ENCODE measurements at places on chromosomes 7 and 10.

- no peak for DNase-seq
Observed at GRCh38 chr10:133004478-133004877, 62.1 kb upstream of the CFAP46 start.

DNA sequence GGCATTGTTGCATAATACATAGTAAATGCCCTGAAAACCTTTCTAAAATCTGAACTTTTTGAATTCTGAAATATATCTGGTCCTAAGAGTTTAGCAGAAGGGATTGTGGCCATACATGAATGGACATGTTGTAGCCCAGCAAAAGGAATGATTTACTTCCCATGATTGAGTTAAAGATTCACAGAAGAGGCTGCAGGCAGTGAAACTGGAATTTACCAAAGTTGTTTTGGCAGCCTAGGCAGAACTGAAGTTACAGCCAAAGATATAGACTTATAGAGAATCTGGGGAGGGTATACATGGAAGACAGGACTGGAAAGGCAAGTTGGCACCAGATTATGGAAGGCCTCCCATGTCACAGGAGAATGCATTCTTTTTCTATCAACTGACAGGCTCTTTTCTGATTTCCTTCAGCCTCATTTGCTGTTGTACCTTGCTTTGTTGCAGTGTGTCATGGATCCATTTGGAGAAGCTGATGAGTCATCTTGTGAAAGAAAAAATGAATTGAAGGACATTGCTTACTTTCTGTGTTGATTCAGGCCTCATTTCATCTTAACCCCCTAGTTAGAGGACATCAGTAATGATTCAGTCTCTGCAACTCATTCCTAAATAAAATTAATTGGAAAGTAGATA is 356.2 kb upstream of the LRGUK start:
- DNase-seq = no peak

DNA sequence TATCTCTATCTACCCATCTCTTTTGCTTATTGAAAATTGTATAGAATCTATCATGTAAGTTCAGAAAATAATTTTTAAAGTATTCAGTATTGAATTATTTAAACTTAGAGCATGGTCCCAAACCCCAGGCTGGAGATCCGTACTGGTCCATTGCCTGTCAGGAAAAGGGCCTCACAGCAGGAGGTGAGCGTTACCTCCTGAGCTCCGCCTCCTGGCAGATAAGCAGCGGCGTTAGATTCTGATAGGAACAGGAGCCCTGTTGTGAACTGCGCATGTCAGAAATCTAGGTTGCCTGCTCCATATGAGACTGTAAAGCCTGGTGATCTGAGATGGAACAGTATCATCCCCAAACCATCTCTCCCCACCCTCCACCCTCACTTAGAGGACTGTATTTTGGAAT is 266.0 kb upstream of the CNTNAP2 start:
- DNase-seq = no peak

- DNase-seq = no peak
Observed at GRCh38 chr7:128108129-128108528, 76.9 kb upstream of the LRRC4 start.

GRCh38 chr7:117777335-117778142 is 95.7 kb downstream of the CTTNBP2 start:
- no peak for DNase-seq

GRCh38 chr10:120600871-120601649 is 144.0 kb downstream of the PLPP4 start:
- DNase-seq = no peak

GRCh38 chr10:104947314-104947713 is 306.2 kb downstream of the SORCS3 start:
- DNase-seq = no peak

DNA sequence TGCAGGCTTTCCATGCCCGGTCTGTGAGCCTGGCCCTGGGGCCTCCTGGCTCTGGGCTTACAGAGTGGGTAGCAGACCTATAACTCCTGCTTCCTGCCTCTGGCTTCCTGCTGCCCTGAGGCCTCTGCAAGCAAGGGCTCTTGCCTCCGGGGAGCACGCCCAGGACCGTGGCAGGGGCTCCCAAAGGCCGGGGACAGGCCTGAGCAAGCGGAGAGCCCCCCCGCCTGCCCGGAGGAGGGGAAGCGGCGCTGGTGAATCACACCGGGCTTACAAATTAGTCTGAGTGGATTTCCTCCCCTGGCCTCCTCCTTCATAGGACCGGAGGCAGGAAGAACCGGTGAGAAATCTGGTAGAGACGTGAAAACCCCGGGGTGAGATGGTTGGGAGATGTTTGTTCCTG is 1.5 kb upstream of the MYL10 start:
- DNase-seq = no peak

DNA sequence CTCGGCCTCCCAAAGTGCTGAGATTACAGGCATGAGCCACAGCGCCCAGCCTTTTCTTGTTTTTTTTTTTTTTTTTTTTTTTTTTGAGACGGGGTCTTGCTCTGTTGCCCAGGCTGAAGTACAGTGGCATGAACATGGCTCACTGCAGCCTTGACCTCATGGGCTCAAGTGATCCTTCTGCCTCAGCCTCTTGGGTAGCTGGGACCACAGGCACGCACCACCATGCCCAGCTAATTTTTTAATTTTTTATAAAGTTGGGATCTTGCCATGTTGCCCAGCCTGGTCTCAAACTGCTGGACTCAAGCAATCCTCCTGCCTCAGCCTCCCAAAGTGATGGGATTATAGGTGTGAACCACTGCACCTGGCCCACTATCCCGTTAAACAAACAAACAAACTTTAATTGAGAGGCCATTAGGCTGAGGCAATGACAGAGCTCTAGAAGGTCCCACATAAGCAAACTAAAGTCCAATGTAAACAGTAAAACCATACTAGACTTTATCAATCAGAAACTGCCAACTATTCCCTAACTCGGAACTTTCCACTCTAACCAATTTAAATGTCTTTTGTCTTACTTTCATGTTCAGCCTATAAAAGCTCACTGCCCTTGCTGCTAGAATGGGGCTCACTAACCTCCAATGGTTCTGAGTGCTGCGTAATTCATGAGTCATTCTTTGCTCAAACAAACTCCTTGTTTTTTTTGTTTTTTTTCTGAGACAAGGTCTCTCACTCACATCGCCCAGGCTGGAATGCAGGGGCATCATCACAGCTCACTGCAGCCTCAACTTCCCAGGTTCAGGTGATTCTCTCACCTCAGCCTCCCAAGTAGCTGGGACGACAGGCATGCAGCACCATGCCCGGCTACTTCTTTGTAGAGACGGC is 1.9 kb downstream of the DHX32 start:
- no peak for DNase-seq

DNA sequence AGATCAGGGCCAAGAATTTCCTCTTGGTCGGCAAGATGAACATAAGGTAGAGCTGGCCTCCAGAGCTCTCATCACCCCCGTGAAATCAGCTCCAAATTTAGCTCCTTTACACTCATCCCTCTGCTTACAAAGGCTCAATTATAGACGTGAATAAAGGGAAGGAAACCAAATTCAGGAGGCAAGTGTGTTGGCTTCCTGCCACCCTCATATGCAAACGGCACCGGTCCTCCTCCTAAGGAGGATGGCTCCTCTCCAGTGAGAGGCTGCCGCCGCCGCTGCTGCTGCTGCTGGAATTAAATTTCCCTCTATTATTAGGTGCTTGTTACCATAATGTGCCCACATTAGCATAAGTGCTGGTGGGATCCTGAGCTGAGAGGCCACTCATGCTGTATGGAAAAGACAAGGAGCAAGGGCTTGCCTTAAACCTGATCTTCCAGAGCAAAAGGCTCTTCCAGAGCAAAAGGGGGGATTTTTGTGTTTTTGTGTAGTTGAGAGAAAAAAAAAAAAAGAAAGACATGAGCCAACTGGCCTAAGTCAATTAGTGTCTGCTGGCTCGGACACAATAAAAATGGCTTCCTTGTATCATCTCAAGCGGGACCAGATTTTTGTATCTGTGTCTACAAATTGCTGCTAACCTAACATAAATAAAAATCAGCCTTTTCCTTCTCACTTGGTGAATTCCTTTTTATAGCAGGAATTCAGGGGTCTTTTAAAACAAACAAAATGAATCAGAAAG is 68.4 kb downstream of the CDHR3 start:
- DNase-seq = no peak

GRCh38 chr10:30782537-30783461 is 153.2 kb upstream of the LYZL2 start:
- no peak for DNase-seq

- no peak for DNase-seq
Observed at GRCh38 chr7:150453181-150453580, 2.8 kb downstream of the GIMAP8 start.

GRCh38 chr7:158284121-158284520 is 303.5 kb downstream of the PTPRN2 start:
- peak; percentile 43 for DNase-seq

DNA sequence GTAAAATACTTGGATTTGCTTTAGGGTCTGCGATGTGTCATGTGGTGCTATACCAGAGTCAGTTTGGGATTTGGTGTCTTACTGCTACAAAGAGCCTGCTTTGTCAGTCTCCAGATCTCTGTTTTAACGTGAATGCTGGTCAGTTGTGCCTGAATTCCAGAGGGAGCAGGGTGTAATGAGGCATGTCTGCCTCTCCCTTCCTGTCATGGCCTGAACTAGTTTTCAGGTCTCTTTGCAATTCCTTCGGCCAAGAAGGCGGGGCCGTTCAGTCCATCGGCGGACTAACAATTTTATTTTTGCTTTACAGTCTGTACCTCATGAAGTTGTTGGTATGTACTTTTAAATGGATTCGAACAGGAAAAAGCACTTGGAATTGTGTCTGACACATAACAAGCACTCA is 465.1 kb upstream of the ADARB2 start:
- DNase-seq = no peak

DNA sequence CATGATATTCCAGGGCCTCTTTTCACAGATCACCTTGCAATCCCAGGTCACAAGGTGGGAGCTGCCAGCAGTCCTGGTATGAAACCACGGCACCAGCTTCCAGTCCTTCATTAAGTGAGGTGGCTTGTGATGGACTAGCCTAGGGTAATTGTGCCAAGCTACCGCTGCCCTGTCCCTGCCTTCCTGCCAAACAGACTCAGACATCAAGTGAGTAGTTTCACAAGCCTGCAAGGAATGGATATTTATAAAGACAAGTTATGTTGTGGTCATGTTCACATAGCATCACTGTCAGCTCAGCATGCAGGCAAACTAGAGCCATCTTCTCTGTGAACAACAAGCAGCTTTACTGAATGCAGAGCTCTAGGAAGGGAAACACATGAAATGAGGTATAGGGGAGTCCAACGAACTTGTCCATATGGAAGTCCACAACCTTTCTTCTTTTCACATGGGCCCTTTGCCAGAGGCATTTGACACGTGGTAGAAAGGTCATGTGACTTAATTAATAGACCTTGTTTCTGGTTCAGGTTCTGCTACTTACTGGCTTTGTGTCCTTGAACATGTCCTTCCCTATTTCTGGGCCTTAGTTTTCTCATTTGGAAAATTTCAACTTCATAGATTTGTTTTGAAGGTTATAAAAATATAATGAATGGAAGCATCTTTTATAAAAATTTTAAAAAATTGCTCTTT is 1061.2 kb downstream of the KCNMA1 start:
- DNase-seq = no peak

GRCh38 chr10:117684672-117685211 is 142.2 kb downstream of the EMX2 start:
- DNase-seq = no peak

DNA sequence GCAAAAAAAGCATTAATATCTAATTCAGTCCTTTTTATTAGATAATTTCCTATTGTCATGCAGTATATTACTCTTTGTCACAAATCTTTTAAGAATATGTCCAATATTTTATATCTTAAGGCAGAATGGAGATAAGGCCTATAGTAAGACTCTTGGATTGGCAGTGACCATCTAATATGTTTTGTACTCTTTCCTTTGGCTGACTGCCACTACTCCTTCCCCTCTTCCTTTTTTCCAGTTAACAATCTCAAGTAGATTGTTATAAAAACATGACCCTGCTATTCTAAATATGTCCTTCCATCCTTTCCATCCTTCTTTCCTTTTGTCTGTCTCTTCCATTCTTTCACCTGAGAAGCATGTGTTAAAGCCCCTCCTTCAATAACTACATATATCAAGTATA is 92.8 kb upstream of the TMEM168 start:
- no peak for DNase-seq

DNA sequence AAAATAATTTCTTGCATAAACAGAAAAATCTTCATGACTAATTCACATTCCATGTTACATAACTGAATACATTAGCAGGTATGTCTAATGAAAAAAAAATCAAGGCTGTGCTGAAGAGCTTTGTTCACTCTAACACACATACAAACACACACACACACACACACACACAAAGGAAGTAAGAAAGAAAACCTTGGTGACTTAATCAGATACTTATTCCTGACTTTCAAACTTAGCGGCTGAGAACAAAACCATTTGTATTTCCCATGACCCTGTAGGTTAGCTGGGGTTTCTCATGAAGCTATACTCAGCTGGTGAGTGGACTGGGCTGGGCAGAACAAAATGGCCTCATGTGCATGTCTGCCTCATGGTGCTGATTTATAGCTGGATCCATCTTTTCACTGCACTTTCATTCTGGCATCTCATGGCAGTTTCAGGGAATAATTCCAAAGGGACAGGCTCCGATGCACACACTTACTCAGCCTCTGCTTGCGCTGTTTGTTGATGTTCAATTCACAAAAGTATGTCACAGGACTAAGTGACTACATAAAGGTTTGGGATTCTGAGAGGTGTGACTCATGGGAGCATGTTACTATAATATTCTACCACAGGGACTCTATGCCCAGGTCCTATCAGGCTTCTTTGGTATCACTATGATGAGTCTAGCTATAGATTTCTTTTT is 161.2 kb downstream of the PCLO start:
- DNase-seq = no peak

- no peak for DNase-seq
Observed at GRCh38 chr7:85412912-85413311, 226.1 kb upstream of the SEMA3D start.

DNA sequence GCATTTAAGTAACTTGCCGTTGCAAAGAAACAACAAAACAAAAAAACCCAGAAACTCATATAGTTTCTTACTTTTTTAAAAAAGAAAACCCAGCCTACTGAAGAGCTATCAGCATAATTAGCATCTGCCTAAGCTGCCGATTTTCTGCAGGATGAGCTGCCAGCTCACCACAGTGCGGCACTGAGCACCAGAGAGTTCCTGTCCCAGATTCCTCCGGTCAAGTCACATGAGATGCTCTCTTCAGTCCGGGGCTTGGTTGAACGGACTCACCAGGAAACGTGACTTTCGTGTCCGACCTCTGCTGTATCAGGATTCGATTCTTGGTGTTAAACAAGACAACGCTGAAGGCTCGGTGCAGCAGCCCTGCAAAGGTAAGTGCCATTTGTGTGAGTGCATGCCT is 3.2 kb downstream of the IDI2 start:
- DNase-seq = no peak

GRCh38 chr10:124576526-124577420 is 115.2 kb downstream of the LHPP start:
- DNase-seq = no peak

DNA sequence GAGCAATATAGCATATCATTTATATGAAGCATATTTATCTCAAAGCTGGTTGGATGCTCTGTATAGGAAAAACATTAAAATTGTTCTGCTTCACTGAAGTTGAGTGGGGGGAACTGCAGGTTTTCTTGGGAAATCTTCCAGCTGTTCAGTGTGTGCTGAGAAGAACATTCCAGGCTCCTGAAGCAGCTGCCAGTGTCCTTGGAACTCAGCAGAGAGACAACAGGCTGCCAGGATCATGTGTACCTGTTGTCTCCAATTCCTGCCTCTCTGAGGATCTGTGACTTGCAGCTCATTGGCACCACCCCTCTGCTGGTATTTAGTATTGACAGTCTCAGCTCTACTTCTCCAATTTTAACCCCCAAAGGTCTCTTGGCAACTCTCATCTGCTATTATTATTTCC is 42.3 kb upstream of the PRKG1 start:
- DNase-seq = no peak

GRCh38 chr7:142431491-142431890 is 173.6 kb upstream of the PRSS58 start:
- DNase-seq = no peak

- no peak for DNase-seq
Observed at GRCh38 chr7:95066737-95067530, 159.5 kb downstream of the PPP1R9A start.
